T47D (cell line): ENCODE measurements at places on chromosomes 2 and 18.

DNA sequence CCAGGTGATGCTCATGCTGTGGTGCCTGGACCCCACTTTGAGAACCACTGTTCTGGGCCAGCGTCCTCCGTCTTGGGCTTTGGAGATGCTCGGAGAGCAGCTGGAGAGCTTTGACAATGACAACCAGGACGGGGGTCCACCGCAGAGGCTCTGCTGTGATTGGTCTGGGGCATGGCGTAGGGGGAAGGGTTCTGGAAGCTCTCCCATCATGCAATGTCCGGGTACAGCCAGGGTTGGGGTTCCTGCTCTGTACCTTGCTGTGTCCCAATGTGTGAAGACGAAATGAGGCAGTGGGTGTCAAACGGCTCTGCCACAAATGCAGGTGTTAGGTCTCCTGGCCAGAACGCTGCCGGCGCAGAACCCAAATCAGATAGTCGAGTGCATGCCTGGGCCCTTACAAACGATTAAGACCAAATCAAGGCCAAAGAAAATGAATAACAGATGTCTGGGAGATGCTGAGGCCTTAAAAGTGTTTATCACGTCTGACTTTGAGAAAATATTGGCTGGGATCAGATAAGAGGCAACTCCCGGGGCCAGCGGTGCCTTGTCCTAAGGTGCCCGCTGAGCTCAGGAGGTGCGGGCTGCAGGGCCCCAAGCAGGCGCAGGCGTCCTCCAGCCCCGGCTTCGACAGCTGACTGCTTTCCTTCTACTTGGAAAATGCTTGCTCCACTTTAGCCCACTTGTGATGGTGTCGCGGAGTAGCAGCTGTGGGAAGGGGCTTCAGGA lies 117.2 kb downstream of the VAPA start:
- DNase-seq: no peak

DNA sequence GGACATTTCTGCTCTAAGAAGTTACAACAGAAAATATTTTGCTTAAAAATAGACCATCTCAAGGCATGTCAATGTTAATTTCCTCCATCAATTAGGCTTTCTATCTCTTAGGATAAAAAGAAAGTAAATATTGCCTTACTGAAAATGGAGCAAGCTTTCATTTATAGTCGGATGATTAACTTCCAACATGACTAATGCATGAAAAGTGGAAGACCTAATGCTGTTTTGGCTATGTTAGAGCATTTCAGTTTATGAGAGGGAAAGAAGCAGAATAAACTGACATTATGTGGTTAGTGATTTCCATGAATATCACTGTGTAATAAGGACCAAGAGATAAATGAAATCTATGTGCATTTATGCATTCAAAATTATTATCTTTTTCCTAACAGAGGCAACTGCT lies 475.2 kb upstream of the UBE2E3 start:
- no peak for DNase-seq

DNA sequence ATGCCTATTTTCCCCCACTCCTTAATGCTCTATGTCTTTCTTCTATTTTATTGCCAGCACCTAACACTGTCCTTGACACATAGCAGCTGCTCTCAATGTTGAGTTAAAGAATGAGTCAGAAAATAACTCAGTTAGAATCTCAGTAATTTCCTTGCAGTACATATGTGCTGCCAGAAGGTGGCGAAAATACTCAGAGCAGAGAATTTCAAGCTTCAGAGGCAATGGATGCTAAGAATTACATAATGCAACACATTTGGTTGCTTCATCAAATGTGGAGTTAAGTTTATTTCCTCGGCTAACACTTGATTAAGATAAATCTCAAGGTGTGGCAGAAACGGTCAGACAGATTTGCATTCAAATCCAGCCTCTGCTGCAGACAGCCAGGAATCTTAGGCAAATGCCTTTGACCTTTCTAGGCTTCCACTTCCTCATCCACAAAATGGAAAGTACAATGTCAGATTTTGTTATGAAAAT lies 105.6 kb downstream of the VSNL1 start:
- DNase-seq: peak; percentile 4

DNA sequence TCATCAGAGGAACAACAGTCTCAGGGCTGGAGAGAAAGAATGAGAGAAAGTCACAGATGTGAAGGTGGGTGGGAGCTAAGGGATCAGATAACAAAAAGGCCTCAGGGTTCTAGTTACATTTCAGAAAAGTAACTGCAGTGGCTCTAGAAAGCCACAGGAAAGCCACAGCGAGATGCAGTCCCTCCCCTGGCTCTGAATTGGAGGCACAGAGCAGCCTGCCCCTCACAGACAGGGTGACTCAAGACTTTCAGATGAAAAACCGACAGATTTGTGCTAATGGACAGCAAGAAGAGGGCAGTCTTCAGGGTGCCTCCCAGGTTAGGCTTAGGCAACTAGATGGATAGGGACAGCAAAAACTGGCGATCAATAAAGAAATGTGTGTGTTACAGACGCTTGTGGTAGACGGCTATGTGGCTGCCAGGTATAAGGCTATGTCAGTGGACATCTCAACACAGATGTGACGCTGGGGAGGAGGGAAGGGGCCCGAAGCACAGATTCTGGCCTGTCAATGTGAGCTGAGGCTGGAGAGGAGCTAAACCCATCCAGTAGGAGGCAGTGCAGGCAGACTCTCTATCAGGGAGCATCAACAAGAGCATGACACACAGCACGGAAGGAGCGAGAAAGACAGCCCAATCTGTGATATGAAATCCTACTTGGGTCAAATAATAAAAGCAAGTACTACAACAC lies 26.2 kb downstream of the UNC50 start:
- no peak for DNase-seq

- DNase-seq: no peak
Observed at GRCh38 chr2:9703085-9703678, 72.4 kb upstream of the YWHAQ start.

- DNase-seq: no peak
Observed at GRCh38 chr18:13376298-13376840, 157.8 kb downstream of the LDLRAD4 start.

GRCh38 chr2:169114056-169114455 lies 44.7 kb downstream of the DHRS9 start:
- DNase-seq: no peak

DNA sequence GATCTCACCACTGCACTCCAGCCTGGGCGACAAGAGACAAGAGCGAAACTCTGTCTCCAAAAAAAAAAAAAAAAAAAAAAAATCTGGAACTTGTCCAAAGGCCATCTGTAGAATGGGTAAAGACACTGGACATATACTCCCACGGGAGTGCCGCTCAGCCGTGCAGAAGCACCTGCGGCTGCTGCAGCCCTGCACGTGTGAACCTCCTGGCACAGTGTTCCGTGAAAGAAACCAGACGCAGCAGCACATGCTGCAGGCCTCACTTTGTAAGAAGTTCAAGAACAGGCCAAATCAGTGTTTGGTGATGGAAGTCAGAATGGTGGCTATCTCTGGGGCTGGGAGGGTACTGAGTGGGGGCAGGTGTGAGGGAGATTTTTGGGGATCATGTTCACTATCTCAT lies 6.5 kb downstream of the CHRND start:
- DNase-seq: no peak

- no peak for DNase-seq
Observed at GRCh38 chr18:2515908-2516625, 55.2 kb downstream of the METTL4 start.

DNA sequence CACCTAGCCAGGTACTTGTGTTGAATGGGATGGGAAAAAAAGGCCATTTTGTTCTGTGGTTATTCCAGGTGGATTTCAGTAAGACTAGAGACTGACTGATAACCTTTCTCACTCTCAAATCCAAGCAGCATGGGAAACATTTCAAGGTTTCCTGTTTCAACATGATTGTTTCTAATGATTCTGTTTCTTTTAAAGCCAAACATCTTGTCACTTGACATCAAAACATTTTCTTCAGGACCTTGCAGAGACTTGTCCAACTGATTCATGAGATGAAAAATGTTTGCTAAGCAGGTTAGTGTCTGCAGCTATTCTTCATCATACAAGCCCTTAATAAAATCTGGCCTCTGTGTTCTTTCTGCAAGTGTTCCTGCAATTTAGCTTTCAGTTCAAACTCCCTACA lies 456.5 kb upstream of the CWC22 start:
- DNase-seq: no peak

- no peak for DNase-seq
Observed at GRCh38 chr2:112782234-112782799, 2.0 kb downstream of the IL1A start.

DNA sequence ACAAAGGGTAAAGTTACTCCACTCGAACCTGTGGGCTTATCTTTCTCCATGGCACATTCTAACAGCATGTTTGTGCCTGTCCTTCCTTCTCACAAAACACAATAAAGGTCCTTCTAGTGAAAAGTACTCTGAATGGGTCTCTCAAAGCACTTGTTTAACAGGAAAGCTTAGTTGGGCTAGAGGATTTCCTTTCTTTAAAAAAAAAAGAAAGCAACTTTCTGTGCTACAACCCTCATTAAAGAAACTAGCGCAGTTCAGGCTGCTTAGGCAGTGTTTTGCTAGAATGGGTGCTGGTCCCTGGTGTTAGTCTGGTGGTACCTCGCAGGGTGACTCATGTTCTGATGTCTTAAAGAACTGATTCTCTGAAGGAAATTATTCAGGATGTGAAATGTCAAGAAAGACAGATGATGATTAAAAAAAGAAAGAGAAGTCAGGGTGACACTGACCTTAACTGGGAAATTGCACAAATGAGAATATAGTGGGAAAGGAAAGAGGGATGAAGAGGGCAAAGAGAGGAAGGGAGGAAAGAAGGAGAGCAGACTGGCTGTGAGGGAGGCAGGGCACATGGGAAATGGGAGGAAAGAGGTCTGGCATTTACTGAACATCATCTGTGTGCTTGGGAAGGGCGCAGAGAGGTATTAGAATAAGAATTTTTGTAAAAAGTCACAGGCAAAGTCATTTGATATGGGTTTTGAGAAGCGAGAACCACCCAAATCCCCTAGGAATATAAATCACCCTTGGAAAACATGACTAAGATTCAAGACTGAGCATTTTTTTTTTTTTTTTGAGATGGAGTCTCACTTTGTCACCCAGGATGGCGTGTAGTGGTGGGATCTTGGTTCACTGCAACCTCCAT lies 74.9 kb downstream of the ATP8B1 start:
- no peak for DNase-seq

DNA sequence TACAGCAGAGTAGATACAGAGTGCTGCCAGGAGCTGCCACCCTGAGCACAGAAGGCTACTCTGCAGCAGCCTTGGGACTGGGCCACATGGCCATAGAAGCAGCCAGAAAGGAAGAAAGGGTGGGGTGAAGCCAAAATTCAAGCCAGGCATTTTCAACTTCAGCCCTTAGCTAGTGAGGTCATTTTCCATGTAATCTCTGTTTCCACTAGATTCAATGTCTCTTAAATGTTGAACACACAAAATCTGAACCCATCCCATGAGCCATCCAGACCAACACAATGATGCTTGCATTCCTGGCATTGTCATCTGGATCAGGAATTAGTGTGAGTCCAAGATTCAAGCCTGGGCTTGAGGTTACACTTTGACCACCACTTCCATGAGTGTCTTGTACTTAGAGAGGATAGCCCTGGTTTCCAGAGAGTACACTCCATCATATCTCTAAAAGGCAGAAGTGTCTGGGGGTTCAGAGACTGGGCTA lies 243.6 kb downstream of the OSR1 start:
- no peak for DNase-seq

DNA sequence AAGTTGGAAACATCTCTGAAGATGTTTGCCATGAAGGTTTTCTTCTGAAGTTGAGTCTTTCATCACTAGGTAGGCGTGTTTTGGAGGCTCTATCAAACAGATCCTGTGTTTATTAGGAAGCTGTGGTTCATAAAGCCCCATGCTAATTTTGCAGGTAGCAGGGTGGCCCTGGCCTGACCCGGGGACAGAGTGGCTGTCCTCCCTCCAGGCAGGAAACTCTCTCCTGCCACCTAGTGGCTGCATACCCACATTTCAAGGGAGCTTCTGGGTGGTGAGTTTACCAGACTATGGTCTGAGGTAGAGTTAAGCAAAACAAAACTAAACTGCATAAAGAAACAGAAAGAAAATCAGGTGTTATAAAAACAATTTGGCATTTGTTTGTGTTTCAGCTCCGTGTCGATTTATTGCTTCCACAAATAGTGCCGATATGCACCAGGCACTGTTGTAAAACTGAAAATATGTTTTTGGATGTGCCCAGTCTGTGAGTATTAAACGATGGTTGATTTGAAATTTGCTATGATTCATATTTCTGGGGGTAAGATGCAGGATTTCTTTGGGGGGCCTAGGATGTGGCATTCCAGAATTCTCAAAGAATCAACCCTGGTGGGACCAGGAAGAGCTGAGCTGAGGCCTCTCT lies 26.0 kb upstream of the IL37 start:
- DNase-seq: peak; percentile 67

- no peak for DNase-seq
Observed at GRCh38 chr2:176132205-176133171, 3.0 kb downstream of the HOXD8 start.

- DNase-seq: no peak
Observed at GRCh38 chr2:221203125-221203524, 369.0 kb downstream of the EPHA4 start.

GRCh38 chr2:237806334-237806733 lies 7.8 kb downstream of the RBM44 start:
- DNase-seq: no peak

DNA sequence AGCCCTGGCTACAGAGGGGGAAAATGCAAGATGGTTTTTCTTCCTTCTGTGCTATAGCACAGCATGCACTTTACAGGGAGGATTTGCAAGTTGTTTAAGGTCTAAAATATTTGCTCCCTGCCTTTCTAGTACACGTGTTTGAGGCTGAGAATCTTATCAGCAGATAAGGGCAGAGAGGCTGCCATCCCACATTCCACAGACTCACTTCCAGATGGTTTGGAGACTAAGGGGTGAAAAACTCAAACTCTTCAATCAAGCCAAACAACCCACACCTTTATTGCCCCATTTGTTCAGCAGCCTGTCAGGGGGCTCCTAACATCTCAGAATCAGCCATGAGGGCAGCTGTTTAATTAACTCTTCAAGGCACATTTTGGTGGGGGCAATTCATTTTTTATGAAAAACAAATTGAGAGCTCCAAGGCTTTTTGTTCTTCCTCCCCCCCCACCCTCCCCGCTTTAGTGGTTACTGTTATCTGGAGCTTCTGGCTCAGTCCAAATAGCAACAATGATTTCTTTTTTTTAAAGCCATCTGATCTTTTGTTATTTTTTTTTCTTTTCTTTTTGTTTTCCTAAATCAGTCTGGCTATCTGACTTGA lies 242.6 kb upstream of the NT5C1B start:
- no peak for DNase-seq

DNA sequence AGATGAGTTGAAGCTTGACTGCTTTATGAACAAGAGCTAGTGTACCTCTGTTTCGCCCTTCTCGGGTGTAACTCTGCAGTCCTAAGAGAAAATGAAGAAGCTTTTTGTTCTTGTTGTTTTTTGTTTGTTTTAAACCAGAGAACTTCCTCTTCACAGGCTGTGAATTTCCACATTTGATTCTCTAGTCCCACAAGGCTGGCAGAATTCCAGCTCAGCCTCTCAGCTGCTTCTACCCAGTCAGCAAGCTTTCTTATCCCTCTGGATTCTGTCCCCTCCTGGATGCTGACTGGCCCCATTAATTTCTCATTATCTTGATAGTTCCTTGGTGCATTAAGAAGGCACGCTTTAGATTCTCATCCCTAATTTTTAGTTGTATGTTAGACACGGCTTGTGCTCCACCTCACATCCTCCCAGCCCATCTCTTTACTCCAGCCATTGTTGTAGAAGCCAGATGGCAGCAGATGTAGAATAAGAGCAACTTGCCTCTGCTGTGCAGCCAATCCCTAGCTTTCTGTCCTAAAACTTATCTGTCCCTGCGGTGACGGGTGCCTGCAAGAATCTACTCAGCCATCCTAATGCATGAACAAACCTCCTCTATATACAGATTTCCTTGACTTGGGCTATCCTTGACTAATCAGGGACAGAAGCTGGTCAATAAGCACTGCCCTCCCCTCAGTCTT lies 12.3 kb upstream of the RESP18 start:
- peak; percentile 35 for DNase-seq

- DNase-seq: no peak
Observed at GRCh38 chr2:141766225-141766624, 364.6 kb downstream of the LRP1B start.
